ENCODE measurements at places on chromosomes 6 and 20.

GRCh38 chr6:100305209-100305869 lies 159.4 kb downstream of the SIM1 start:
- DNase-seq = no peak

- DNase-seq = no peak
These were observed 22.4 kb upstream of the SNX9 start for GRCh38 chr6:157800420-157801237.

DNA sequence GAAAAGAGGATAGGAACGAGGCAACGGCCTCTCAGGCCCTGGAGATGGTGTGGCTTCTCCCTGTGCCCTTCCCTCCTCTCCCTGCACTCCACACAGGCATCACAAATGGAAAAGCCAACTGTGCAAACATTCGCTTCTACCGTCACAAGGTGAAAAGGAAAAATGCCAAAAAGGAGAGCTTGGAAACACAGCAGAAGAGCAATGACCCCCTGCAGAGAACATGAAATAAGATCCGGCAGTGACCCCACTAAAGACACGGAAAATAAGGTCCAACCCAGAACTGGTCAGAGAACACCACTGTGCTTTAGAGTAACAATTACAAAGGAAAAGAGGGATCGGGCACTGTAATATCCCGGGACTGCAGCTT lies 63.0 kb downstream of the SLC22A23 start:
- no peak for DNase-seq

DNA sequence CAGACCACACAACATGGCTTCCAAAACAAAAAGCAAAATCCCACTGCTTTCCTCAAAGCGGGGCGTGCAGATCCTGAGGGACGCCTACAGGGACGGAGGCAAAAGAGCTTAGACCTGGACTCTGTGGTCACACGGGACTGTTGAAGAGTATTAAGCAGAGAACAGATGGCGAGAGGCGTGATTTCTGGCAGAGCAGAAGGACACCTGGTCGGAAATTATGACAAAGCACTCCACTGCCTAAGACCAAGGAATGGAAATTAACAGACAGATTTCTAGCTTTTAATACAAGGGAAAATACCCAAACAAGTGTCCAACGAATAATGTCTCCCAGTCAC lies 15.4 kb downstream of the CST7 start:
- DNase-seq = peak; percentile 99

DNA sequence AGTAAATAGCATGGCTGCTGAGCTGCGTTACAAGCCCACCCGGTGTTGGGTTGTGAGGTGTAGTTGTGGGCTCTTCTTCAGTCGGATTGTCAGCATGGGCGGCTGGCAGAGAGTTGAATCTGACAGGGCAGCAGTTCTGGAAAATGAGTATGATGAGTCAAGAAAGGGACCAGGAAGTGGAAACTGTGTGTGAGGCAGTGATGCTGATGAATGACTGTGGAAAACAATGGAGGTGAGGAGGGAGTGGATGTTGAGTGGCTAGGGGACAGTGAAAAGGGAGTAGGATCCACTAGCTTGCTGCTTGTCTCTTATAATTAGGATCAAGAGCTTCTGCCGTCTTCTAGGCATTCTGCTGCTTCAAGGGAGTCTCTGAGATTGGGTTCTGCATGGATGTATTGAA lies 154.3 kb downstream of the ESR1 start:
- no peak for DNase-seq

GRCh38 chr20:19735446-19735845 lies 22.6 kb upstream of the RIN2 start:
- peak; percentile 89 for DNase-seq

- DNase-seq = no peak
These were observed 1.5 kb downstream of the PSORS1C1 start for GRCh38 chr6:31115941-31116560.

- DNase-seq = no peak
These were observed 109.4 kb upstream of the HCRTR2 start for GRCh38 chr6:55064711-55065420.

- no peak for DNase-seq
These were observed 98.9 kb upstream of the ZNF217 start for GRCh38 chr20:53692465-53693067.

GRCh38 chr6:55449225-55449624 lies 122.0 kb downstream of the GFRAL start:
- no peak for DNase-seq

GRCh38 chr6:109343518-109343917 lies 38.7 kb downstream of the CD164 start:
- DNase-seq = no peak

GRCh38 chr6:4582506-4583417 lies 193.4 kb upstream of the CDYL start:
- no peak for DNase-seq

DNA sequence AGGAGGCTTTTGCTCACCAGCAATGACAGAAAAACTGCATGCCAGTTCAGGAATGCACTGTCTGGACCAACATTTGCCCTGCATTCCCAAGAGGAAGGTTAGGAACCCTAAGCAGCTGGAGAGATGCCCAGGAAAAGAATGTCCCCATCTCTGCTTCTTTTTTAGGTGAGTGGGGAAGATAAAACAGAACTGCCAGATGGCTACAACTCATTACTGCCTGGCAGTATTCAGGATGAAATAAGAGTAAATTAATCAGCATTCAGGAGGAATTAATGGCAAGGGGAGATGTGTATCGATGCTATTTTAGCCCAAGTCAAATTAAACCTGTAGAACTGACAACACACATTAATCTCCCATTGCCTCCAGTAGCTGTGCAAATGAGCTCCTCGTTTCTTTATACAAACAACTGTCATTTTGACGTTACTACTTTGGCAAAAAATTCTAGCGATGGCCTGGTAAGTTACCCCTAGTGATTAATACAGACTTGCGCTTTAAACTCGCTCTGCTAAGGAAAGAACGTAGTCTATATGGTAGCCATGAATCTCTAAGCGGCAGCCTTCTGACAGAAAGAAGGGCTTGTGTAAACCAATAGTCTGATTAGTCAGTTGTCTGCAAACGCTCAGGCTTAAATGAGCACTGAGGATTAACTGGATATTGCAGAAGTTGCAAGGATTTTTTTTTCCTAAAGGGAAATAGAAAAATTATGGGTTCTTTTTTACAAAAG lies 16.7 kb upstream of the SMLR1 start:
- peak; percentile 92 for DNase-seq

DNA sequence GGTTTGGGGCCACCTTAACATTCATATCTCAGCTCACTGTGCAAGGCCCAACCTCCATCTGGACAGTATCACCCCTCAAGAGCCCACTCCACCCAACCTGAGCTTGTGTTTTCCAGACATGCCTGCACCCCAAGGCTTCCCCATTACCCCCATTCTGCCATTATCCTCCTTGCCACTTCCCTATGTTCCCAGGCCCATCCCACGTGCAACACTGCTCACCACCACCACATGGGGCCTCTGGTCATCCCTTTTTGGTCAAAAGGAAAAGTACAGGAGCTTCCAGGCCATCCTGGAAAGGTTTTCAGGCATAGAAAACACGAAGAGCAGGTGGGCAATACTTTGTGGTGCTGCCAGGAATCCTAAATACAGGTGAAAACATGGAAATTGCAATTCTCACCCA lies 140.3 kb downstream of the SYNDIG1 start:
- no peak for DNase-seq

GRCh38 chr6:20845592-20845991 lies 311.3 kb downstream of the CDKAL1 start:
- no peak for DNase-seq

- DNase-seq = peak; percentile 27
These were observed 1.2 kb downstream of the ZNF335 start for GRCh38 chr20:45970646-45971424.

- DNase-seq = no peak
These were observed 2.3 kb downstream of the MANBAL start for GRCh38 chr20:37291724-37292126.

All from NCI-H524 (cell line).